MV-4-11 (cell line): ENCODE measurements at places on chromosomes 16 and 17.

- no peak for DNase-seq
Measured at GRCh38 chr17:65856865-65857264, 295.4 kb upstream of the AXIN2 start.

GRCh38 chr16:11347831-11348230, 2.6 kb downstream of the RMI2 start:
- DNase-seq = no peak

DNA sequence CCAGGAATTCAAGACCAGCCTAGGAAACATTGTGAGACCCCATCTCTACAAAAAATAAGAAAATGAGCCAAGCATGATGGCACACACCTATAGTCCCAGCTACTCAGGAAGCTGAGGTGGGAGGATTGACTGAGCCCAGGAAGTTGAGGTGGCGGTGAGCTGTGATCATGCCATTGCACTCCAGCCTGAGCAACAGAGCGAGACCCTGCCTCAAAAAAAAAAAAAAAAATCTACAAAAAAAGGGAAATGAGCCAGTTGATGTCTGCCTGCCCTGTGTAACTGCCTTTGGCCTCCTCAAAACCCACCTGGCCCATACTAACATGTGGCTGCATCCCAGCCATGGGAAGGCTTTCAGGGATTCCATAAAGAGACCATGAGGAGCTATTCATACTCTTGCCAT, 4.5 kb downstream of the RANBP10 start:
- DNase-seq = no peak

GRCh38 chr16:68396481-68396880, 51.8 kb downstream of the SMPD3 start:
- peak; percentile 37 for DNase-seq

DNA sequence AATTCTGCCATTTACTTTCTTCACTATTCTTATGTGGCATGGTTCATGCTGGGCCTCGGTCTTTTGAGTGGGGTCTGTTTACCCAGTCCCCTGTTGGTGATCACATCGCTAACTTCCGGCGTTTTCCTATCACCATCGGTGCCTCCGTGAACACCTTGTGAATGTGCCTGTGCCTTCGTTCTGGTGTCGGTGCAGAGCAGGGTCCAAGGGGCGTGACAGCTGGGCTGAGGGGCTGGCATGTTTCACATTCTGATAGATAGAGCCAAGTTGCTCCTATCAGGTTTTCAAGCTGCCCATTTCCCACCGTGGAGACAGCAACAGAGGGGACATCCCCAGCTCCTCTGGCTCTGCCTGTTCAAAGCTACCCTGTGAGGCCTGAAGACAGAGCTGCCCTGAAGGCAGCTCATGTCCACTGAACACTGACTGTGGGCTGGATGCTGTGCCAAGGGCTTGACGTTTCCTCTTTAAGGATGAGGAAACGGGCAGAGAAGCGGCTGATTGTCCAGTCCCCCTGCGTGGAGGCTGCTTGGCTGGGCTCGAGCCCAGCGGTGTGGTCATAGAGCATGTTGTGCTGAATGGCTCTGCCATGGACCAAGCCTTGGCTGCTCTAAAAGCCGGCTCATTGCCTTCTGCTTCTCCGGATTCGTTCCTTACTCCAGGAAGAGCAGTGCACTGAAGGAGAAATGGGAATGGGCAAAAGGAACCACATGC, 17.0 kb downstream of the DHODH start:
- no peak for DNase-seq

DNA sequence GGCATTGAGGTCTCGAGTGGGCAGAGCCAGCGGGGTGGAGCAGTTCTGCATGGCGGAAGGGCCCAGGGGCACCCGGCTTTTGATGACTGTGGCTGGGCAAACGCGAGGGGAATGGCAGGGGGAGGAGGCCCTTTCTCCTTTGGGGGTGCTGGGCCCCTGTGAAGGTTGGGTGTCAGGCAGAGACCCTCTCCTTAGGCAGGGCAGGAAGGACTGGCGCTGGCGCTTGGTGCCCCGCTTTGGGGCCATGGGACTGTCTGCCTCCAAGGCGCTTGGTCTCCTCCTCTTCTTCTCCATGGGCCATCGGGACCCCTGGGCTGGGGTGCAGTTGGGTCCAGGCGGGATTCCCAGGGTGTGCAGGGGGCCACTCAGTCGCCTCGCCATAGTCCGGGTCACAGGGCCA, 12.8 kb upstream of the GFAP start:
- DNase-seq = no peak

GRCh38 chr17:10821054-10821453, 16.8 kb downstream of the PIRT start:
- DNase-seq = no peak

GRCh38 chr17:67644061-67644460, 73.7 kb upstream of the NOL11 start:
- no peak for DNase-seq

- DNase-seq = no peak
Measured at GRCh38 chr16:707062-707538, 1.5 kb upstream of the FBXL16 start.

- DNase-seq = peak; percentile 25
Measured at GRCh38 chr17:74544991-74545842, 698 bp downstream of the CD300C start.

- DNase-seq = no peak
Measured at GRCh38 chr17:11624976-11625375, 26.7 kb downstream of the DNAH9 start.

- DNase-seq = peak; percentile 51
Measured at GRCh38 chr17:81833921-81834830, 674 bp downstream of the PPP1R27 start.

GRCh38 chr17:5585836-5586521, 1.7 kb upstream of the NLRP1 start:
- DNase-seq = peak; percentile 5

GRCh38 chr16:63416712-63417111, 1380.5 kb upstream of the CDH8 start:
- no peak for DNase-seq

- peak; percentile 31 for DNase-seq
Measured at GRCh38 chr17:67629971-67630320, 87.8 kb upstream of the NOL11 start.

DNA sequence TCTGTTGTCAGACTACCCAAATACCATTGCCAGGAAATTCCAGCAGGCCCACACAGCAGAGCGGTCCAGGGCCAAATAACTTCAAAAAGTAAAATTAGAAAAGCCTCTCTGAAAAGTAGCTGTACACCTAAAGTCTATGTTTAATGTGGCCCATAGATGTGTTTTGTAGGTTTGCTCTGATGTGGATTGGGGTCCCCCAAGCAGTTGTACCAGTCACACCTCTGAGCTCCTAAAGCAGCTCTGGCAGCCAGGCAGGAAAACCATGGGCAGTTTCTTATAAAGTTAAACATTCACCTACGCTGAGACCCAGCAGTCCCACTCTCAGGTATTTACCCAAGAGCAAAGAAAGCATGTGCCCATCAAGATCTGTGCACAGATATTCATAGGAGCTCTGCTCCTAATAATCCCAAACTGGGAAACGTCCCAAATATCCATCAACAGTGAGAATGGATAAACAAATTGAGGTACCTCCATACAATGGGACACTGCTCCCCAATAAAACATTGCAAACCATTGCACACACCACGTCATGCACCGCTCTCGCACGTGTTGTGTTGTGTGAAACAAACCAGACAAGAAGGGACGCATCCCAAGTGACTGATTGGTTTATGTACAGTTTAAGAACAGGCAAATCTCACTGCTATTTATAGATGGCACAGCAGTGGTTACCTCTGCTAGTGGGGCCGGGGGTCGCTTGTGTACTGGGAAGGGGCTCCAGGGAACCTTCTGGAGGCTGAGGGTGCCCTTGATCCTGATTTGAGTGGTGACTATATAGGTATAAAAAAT, 15.8 kb upstream of the PRM1 start:
- no peak for DNase-seq

GRCh38 chr16:85584267-85584666, 28.9 kb upstream of the GSE1 start:
- DNase-seq = no peak

DNA sequence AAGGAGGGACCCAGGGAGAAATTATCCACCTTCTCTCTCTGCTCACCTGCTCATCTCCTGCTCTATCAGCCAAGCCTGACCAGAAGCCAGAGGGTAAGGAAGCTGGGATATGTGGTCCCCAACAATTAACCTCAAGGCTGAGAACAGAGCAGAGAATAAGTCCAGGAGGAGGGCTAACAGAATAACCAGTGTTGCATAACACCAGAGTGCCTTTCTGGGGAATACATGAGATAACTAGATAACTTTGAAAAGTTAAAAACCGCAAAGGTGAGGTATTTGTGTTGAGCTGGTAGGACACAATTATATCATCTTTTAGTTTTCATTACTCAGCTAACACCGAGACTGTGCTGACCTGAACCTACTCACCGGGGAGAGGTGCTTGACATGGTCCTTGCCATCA, 180.8 kb downstream of the SALL1 start:
- DNase-seq = no peak

DNA sequence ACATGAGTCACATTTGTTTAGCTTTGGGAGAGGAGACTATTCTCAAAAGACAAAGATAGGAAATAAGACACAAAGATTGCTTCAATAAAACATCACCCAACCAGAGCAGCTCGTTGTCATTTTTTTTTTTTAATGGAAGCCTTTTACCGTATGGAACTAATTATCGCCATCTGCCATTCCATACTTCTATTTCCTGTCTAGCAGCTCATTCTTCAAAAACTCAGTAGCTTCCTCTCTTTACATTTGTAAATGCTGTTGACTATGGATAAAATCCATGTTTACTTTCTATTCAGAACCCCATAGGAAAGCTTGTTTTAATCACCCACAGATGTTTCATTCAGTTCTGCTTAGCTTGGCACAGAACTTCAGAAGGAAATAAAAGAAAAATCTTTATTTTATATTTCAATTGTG, 110.0 kb upstream of the PSMD7 start:
- DNase-seq = no peak

- DNase-seq = no peak
Measured at GRCh38 chr17:76370261-76370993, 14.0 kb upstream of the SPHK1 start.

- DNase-seq = no peak
Measured at GRCh38 chr17:81397314-81398175, 2.3 kb downstream of the BAHCC1 start.

DNA sequence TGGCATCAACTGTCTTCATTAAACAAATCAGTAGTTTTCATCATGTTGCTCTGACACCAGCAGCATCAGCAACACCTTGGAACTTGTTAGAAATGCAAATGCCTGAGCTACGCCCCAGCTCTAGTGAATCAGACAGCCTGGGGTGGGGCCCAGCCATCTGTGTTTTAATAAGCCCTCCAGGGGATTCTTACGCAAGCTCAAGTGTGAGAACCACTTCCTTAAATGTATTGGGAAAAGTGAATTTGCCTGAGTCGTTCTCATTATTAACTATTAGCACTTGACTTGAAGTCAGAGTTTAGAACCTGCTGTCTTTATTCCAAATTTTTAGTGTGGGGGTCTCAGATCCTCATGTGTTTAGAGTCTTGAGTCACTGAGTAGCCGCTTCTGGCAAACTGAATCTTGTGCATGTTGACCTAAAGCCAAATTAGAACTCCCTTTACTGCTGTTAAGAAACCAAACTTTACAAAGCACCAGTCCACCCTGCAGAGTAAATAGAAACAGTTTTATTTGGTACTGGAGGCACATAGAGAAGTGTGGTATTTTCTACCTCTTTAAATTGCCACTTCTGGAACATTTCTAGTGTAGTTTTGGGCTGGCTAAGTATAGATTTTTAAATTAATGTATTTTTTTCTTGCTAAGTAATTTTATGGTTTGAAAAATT, 137.4 kb upstream of the COX10 start:
- peak; percentile 96 for DNase-seq

DNA sequence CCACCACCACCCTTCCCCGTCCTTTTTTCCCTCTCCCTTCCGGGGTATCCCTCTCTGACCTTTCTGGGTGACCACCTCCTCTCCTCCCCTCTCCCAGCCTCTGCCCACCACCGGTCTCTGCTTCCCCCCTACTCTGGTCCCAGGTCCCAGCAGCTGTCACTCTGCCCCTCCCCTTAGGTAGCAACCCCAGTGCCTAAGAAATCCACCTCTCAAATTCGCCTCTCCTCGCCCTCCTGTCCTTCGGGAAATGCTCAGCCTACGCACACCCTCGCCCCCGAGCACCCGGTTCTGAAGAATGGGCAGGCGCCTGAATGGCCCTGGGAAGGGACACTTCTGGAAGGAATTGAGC, 775 bp upstream of the SP6 start:
- DNase-seq = no peak

- no peak for DNase-seq
Measured at GRCh38 chr16:55622930-55623561, 32.7 kb upstream of the SLC6A2 start.

DNA sequence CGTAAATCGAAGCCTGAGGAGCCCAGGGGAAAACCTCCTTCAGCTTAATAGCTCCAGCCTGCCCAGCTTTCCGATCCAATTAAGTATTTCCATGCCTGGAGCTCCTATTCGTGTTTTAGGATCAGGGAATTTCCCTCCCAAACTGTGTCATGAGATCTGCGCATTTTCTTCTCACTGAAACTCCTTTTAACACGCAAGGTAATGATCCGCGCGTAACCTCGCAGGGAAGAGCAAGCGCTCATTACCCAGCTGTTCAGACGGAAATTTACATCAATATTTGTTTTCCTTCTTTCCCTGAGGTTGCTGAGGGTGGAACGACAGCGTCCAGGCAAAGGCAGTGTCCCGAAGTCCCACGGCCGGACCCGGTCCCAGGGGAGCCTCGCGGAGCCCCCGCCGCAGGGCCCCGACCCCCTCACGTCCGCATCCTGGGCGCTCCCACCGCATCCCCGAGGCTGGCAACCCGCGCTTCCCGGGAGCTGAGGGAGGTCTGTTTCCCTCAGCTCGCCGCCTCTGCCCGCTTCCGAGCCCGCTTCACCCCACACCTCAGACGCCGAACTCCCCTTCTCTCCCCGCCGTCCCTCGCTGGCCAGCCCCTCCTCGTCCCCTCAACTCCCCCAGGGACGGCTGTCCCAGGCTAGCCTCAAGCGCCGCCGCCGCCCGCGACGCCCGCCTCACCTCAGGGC, 415 bp downstream of the ABCA5 start:
- no peak for DNase-seq

DNA sequence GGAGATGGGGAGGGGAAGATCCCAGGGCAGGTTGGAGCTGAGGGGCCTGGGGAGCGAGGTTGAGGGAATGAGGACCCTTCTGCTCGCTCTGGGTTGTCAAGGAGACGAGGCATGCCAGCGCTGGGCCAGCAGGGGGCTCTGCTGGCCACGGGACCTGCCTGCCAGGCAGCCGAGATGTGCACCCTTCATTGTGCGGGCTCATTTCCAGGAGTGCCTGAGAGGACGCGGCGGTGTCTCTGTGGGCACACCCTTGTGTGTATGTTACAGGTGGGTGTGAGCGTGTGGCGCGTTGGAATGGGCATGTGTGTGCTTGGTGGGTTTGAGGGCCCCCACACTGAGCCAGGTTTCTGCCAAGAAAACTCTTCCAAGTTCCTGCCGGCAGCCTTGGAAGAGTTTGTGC, 15.9 kb downstream of the ARHGAP23 start:
- DNase-seq = peak; percentile 11

DNA sequence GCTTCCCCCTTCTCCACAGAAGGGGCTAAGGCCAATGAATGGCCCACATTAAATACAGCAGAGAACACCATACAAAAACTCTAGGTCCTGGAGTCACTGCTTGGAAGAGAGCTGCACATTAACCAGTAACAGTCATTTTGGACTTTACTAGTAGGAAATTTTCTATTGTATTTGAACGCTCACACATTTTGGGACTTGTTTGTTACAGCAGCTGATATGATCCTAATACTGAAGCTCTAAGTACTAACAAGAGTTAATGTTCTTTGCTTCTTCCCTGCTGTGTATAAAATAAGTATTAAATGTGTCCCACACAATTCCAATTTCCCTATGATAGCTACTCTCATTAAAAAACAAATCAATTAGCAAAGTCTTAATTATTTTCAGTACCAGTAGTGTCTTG, 148.3 kb upstream of the IRX3 start:
- DNase-seq = no peak
